ENCODE measurements at places on chromosomes 5 and 9. TPM values are rescaled to one million over a fixed set of nuclear protein-coding genes. Genes with fewer than 3 reads are reported as not detected.

- H3K4me3 ChIP-seq, result no peak overlapping the region
- no peaks in the 10 kb centered on the region for H3K36me3 ChIP-seq
- H3K27me3 ChIP-seq, result no peaks in the 10 kb centered on the region
These were observed 138.3 kb downstream of the CDK5RAP2 start for GRCh38 chr9:120441426-120442307.

GRCh38 chr5:146078566-146078965, 26.8 kb downstream of the PLAC8L1 start:
- H3K36me3 ChIP-seq, result no peaks in the 10 kb centered on the region
- H3K4me1 ChIP-seq, result no peaks in the 10 kb centered on the region
- DNase-seq, result no peak
- H3K27ac ChIP-seq, result no peak overlapping the region
- H3K27me3 ChIP-seq, result no peaks in the 10 kb centered on the region
- no peak overlapping the region for H3K4me3 ChIP-seq

PNPLA7 gene
- 4.2 TPM for polyA plus RNA-seq

DNA sequence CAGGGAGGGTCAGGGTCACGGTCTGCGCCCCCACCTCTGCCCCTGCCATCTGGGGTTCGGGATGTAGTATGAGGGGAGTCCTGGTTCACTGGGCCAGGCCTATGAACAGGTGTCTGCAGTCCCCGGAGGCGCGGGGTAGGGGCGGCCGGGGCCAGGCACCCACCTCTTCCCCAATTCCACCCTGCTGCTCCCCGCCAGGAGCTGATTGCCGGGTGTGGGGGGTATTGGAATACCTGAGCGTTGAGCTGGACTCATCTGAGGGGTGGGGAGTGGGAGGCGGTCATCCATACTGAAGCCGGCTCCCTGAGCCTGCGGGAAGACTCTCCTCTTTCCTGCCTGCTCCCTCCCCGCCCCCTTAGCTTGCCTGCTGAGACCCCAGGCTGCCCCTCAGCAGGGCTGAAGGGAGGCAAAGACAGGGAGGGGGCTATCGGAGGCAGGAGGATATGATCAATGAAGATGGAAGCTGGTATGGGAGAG, 679 bp downstream of the SLC6A7 start:
- no peak overlapping the region for H3K27ac ChIP-seq
- H3K27me3 ChIP-seq, result no peaks in the 10 kb centered on the region
- H3K4me3 ChIP-seq, result peak overlapping the region; percentile 7
- DNase-seq, result no peak
- H3K36me3 ChIP-seq, result no peaks in the 10 kb centered on the region

- no peak overlapping the region for H3K4me3 ChIP-seq
- no peaks in the 10 kb centered on the region for H3K27me3 ChIP-seq
- H3K27ac ChIP-seq, result no peak overlapping the region
- no peaks in the 10 kb centered on the region for H3K36me3 ChIP-seq
These were observed 78.7 kb downstream of the CRB2 start for GRCh38 chr9:123434619-123435240.

RNF183 gene
- 7.5 TPM for polyA plus RNA-seq

- no peak overlapping the region for H3K4me3 ChIP-seq
- no peaks in the 10 kb centered on the region for H3K36me3 ChIP-seq
- no peaks in the 10 kb centered on the region for H3K27me3 ChIP-seq
- no peaks in the 10 kb centered on the region for H3K4me1 ChIP-seq
These were observed 23.9 kb downstream of the FGF1 start for GRCh38 chr5:142661957-142662356.

Measured in testis (tissue), 5 donors.